ENCODE measurements at places on chromosomes 2 and 18.

DNA sequence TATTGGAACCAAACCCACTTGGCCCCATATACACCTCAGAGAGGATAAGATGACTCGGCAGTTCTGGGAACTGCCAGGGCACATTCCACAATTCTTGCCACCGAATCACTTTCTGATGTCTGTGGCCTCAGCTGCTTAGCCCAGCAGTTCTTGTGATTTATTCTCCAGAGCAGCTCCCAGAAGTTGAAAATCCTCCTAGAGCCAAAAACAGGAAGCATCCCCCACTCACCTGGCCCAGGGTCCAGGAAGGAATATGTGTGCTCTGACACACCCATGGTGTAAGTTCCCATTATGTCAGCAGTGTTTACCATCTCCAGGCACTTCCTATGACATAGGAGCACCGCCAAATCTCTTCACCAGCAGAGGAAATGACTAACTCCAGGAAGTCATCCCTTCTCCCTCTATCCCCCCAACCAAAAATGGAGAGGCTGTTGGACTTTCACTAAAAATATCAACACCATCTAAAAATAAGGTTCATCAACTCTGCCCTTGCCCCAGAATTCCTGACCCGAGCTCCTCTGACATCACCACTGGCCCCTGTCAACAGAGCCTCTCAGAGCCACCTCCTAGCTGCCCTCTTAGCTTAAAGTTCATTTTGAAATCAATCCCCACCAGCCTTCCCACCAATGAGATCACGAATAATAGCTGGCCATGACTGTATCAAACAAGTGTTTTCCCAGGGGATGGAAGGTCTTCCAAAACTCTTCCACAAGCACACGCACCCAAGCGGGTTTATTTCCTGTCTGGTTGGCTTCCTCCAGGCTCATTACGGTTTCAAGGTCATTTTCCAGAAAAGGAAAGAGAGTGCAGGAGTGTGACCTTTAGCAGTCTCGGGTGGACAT lies 223.1 kb upstream of the PARD3B start:
- DNase-seq = no peak

DNA sequence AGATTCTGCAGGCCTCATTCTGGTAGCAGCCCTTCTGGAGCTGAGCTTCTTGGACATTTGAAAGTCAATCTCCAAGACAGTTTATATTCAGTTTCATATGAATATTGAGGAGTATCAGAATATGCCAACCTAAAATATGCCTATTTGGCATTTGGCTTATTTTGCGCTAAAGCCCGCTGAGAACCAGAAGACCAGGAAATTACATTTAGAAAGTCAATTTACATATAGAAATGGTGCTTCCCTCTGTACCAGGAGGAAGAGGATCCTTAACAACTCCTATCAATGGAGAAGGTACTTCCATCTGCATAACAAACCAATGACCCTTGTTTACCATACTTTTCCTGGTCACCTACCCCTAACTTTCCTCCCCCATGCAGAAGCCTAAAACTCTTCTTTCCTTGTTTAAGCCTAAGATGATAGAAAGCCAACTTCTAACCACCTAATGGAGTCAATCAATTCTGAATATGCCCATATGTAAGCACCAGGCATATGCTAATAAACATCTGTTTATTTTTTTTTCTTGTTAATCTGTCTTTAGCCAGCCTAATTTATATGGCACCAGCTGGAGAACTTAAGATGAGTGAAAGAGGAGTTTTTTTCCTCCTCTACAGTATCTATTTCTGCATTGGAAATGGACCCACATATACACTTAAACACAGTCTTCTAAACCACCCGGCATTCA lies 57.0 kb upstream of the DYNC1I2 start:
- DNase-seq = no peak

DNA sequence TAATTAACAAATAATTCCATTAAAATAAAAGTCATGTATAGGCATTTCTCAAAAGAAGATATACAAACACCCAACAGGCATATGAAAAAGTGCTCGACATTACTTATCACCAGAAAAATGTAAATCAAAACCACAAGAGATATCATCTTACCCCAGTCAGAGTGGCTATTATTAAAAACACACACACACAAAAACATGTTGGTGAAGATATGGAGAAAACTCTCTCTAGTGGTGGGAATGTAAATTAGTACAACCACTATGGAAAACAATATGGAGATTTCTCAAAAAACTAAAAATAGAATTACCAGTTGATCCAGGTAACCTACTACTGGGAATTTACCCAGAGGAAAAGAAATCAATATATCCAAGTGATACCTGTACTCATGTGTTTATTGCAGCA lies 966.3 kb upstream of the POU3F3 start:
- no peak for DNase-seq

DNA sequence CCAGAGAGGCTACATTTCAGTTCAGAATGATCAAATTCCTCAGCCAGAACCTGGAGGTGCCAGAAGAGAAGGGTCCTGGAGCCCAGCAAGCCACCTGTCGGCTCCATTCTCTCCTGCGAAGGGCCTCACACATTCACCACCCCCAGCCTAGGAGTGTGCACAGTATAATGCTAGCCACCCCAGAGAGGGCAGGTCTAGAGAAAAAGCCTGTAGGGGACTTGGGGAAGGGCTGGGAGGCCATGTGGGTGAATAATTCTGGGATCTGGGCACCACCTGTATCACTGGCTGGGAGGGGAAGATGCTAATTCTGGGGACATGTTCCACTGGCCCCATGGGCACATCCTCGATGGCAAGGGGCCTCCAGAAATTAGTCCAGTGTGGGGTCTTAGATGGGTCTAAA lies 127.6 kb upstream of the HNMT start:
- no peak for DNase-seq

DNA sequence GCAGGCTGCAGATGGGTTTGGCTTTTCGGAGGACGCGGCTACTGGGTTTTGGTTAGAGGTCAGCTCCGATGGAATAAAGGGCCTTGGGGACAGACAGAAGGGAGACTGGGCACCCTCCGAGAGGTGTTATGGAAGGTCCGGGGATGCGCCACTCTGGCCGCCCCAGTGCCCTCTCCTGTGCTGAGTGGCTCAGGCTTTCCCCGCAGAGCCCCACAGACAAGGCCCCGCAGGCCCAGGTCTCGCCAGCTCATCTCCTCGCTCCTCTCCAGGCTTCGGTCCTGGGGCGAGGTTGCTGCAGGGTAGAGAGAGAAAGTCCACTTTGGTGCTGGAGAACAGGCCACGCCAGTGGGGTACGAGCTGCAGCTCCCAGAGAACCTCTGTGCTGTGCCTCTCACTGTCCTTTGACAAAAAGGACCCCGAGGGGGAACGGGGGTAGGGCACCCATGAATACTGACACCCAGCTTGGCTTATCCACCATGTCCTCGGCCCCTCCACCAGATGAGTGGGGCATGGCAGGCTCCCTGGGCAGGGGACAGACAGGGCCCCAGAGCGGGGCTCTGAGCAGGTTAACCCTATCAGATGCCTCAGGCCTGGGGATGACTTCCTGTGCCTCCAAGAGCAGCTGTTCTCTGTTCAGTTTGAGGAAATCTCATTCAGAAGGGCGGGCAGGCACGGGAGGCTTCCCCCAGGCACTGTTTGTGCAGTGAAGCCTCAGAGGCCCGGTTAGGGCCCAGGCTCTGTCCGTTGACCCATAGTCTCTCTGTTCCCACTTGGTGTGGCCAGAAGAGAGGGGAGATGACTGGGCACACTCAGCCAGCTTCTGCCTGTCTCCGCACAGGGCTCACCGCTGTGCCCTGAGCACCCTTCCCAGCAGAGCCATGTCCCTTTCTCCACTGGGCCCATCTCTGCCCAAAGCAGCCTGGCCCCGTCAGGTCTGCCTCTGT lies 15.7 kb upstream of the CNNM3 start:
- DNase-seq = peak; percentile 11

DNA sequence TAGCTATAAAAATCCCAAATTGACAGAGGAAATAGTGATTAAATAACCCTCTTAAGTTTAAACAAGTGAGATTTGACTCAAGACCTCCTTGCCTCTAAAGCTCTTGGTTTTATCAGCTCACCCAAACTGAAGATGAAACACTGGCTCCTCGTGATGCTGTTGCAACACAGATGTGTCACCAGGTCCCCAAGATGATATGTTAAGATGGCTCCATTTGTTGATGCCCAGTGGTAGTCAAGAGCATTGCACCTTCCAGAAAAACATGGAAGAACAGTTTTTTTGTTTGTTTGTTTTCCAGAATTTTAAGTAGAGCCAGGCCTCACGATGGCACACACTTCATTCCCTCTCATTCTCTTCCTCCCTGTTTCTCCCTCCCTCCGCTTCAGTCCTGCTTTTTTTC lies 399.8 kb downstream of the TXNL1 start:
- DNase-seq = no peak

GRCh38 chr2:70960833-70961647 lies 17.4 kb upstream of the ANKRD53 start:
- no peak for DNase-seq

GRCh38 chr2:150075831-150076230 lies 411.6 kb downstream of the RND3 start:
- no peak for DNase-seq

GRCh38 chr18:68462148-68462547 lies 252.8 kb downstream of the TMX3 start:
- DNase-seq = no peak

DNA sequence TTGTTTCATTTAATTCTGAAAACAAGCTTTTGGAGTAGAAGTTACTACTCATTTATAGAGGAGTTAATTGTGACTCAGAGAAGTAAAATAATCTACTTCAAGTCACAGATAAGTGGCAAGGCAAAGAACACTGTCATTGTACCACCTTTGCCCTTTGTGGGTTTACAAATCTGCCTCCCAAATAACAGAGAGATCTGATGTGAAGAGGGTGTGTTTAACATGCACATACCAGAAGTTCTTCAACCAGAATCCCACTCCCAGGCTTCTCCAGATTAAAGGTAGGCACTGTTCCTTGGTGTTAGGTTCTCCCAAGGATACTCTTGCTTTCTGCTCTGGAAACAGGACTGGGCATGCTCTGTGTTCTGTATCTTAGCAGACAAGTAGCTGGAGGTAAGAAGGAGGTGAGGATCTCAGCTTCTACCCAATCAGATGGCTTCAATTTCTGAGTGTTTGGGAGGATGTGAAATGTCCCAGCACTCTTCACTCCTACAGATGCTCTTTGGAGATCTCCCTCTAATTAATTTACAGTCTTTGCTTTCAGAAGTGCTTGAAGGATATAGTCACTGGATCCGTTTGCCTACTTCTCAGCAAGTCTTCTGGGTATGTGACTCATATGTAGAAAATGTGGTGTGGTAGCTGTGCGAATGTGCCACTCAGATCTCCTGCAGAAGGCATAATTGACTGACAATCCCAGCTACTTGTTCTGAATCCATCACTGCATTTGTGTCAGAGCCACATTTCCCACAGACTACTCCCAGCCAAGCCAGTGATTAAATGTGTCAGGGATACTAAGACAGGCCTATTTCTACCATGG lies 111.1 kb downstream of the KLHL14 start:
- no peak for DNase-seq

GRCh38 chr18:11981192-11981542 lies at the start of gene IMPA2:
Gene IMPA2, plus strand, starts transcription at chr18:11981507. Its CDS starts 163 bp downstream, at chr18:11981670.
- no peak for DNase-seq

- no peak for DNase-seq
These were observed 117.2 kb upstream of the HS6ST1 start for GRCh38 chr2:128435576-128436478.

DNA sequence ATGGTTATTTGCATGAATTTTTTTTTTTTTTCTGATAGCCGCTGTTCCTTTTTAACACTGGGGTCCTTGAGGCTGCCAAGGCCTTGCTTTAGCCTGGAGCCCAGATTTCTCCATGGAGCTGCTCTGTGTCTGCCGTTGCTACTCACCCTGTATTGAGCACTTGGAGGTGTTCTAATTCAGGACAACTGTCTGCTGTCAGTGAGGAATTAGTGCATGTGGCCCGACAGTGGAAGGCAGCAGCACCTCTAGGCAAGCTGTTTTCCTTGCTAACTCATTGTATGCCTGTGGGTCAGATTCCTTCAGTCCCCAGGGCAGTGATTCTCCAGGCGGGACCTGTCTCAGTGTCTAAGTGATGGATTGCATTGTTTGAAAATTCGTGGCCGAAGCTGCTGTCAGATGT lies 147.7 kb upstream of the DPP10 start:
- no peak for DNase-seq

- DNase-seq = no peak
These were observed 8.0 kb downstream of the MC5R start for GRCh38 chr18:13831864-13832508.

- no peak for DNase-seq
These were observed 1237.1 kb downstream of the LRP1B start for GRCh38 chr2:140893685-140894084.

- no peak for DNase-seq
These were observed 60.3 kb upstream of the HPCAL1 start for GRCh38 chr2:10242451-10242850.

GRCh38 chr2:1816414-1816911 lies 72.1 kb upstream of the PXDN start:
- no peak for DNase-seq

DNA sequence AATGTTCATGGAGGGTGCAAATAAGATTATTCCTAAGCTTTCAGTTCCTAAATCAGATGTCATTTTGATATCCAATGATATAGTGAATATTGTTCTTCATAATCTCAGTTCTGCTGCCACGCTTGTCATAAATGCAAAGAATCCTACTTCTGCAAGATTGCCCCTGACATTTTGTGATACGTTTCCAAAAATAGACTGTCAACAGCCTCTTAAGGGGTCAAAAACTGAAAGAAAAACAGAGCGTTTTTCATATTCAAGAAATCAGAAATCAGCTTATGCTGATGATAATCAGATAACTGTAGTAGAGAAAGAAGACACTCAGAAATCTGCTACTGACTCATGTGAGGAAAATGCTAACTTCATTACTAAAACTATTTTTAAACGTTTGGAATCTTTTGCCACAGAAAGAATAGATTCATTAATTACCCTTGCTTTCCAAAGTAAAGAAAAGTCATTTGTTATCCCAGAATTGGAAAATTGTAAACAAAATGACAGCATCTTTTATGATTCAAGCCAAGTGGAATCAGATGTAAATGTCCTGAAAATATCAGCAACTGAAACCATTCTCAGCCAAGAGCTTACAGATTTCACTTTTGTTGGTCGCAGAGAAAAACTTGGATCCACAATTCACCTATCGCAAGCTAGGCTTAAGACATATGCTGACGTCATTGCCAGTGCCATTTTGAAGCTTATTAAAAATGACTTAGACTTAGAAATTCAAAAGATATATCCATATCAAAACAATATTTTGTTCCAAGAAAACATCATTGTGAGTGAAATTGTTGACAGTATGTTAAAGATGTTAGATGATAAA lies 55.1 kb downstream of the FSIP2 start:
- no peak for DNase-seq

DNA sequence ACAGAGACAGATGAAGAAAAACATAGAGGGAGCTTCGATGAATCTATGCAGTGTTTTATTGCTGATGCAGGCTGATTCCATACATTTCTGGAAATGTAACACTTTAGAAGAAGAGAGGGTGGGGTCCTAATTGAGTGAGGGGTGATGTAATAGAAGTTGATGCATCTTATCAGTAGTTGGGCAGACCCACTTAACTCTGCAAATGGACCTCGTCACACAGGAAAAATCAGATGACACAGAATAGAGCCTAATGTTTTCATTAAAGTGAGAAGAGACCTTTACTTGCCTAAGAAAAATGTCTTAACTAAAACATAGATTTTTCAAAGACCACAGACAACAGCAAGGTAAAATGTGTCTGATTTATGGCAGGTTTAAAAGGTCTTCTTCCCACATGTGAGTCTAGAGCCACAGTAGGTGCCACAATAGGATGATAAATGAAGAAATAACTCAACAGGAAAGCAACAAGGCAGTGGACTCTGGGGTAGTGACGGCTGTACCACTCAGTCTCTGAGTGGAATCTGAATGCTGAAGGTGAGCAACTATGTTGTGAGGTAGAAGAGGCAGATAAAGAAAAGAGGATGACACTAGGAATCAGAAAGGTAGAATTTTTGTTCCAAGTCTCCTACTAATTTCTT lies 414.7 kb upstream of the PIK3C3 start:
- DNase-seq = no peak

Measured in NCI-H510A (cell line).